ENCODE measurements at places on chromosomes 5 and 9.

GRCh38 chr9:111937301-111937700 lies 40.7 kb downstream of the UGCG start:
- no peak for DNase-seq

DNA sequence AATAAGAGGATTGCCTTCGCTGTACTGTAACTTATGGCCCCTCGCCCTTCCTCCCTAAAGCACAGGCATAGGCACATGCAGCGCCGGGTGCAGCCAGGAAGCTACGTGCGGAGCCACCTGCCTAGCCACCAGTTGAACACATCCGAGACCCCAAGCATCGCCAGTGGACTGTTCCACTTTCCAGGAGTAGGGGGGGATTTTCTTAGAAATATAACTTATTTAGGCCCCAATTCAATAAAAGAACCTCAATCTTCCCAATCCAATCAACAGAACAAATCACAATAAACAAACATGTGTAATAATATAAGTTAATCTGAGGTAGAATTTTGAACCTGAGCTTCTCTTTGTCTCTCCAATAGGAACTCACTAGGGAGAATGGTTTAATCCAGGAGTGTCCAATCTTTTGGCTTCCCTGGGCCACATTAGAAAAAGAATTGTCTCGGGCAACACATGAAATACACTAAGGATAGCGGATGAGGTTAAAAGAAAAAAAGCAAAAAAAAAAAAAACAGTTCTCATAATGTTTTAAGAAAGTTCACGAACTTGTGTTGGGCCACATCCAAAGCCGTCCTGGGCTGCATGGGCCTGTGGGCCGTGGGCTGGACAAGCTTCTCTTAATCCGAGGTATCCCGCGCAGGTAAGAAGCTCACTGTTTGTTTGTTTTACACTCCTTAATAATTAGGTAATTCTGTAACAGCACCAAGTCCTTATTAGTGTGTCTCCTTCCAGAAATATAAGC lies 22.0 kb upstream of the NIPBL start:
- no peak for DNase-seq

DNA sequence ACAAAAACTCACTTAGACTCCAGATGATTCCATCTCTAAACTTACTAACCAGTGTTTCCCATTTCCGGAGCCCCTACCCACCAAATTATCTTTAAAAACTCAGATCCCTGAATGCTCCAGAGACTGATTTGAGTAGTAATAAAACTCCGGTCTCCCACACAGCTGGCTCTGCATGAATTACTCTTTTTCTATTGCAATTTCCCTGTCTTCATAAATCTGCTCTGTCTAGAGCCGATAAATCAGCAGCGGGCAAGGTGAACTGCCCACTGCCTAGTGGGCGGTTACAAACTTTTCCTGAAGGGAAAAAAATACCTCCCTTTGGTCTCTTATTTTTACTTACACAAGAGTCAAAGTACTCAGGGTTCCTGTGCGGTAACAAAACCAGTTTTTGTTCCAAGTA lies 624.4 kb upstream of the RORB start:
- no peak for DNase-seq

DNA sequence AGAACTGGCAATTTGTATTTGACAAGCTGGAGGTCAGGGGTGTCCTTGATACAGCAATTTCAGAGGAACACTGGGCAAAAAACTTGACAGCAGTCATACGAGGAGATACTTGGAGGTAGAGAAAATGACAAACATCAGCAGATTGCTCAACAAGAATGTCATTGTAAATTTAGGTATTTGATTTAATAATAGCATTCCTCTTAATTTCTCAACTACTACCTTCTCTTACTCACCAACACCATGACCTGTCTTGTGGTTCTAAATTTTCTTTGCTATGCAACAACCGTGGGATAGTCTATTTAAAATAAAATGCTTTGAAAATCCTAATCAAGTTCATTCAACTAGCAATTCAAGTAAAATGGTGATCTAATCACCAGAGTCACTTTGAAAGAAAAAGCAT lies 128.4 kb downstream of the DNAH5 start:
- DNase-seq, result no peak

- no peak for DNase-seq
These were observed 21.7 kb upstream of the DOLPP1 start for GRCh38 chr9:129058965-129059795.
